ENCODE measurements at places on chromosomes 6 and 20.

- no peak for DNase-seq
These were observed 7.9 kb downstream of the RMND1 start for GRCh38 chr6:151443911-151444621.

- peak; percentile 92 for DNase-seq
These were observed 233.6 kb upstream of the ASCC3 start for GRCh38 chr6:101114703-101115102.

DNA sequence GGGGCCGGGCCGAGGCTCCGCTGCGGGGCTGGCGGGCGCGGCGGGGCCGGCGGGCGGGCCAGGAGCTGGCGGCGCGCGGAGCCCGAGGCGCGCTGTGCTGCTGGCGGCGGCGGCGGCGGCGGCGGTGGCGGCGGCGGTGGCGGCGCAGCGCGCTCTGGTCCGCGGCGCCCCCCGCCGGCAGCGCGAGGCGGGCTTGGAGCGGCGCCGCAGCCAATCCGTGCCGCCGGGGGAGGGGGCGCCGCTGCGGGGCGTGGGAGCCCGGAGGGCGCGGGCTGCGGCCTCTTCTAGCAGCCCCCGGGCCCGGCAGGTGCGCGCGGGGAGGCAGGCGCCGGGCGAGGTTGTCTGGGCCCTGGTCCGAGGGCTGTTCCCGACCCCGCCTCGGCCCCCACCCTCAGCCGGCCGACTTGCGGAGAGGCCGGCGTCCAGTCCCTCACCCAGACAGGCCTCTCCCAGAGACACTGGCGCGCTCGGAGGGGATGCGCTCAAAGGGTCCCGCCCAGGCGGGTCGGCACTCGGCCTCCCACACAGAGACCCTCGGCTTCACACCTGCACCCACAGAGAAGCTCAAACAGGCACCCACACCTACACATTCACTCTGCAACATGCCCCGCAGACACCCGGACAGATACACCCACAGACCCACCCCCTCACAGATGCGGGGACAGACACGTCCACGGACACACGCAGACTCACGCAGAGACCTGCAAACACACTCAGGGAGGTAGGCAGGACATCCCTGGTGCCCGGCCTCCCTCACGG, at the start of gene RIMS4:
Gene RIMS4 (minus strand): TSS at position 156 of the 759 bp plus-strand sequence. CDS start 275 bp downstream, outside the sequence.
- DNase-seq: peak; percentile 37

- no peak for DNase-seq
These were observed 75.3 kb downstream of the AIG1 start for GRCh38 chr6:143135797-143136561.

- DNase-seq: no peak
These were observed 7.1 kb upstream of the ARMC12 start for GRCh38 chr6:35729722-35730121.

GRCh38 chr6:123434186-123434585, 202.6 kb downstream of the TRDN start:
- no peak for DNase-seq

- peak; percentile 12 for DNase-seq
These were observed 290.8 kb upstream of the RNF24 start for GRCh38 chr20:4306206-4306605.

DNA sequence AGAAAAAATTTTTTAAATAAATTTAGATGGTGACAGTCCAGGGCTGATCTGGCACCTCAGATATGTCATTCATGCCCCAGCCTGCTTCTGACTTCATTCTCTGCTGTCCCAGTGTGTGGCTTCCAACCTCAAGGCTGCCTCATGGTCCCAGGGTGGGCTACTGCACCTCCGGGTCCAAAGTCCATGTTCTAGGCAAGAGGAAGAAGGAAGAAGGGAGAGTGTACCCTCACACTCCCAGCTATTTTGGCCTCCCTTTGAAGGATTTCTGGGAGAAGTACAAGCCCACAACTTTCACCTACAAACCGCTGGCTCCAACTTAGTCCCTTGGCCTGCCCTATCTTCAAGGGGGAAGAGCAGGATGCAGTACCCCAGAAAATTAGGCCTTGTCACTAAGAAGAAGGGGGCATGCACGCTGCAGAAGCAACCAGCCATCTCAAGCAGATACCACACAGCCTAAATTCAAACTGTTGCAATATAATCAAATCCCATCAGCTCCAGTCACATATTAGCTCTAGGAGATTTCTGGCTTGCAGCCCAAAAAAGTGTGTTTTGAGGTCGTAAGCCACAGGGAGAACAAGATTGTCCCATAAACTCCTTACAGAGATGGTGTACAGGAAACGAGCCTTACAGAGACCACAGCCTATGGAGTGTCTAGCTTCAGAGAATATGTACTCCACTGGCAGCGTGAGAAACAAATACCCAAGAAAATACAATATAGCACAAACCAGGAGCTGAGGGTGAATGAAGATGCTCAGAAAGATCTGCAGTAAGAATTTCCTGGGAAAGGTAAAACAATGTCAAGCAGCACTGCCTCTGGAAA, 906 bp upstream of the BTN3A2 start:
- DNase-seq: peak; percentile 28

GRCh38 chr6:34172961-34173775, 27.3 kb upstream of the GRM4 start:
- DNase-seq: no peak

DNA sequence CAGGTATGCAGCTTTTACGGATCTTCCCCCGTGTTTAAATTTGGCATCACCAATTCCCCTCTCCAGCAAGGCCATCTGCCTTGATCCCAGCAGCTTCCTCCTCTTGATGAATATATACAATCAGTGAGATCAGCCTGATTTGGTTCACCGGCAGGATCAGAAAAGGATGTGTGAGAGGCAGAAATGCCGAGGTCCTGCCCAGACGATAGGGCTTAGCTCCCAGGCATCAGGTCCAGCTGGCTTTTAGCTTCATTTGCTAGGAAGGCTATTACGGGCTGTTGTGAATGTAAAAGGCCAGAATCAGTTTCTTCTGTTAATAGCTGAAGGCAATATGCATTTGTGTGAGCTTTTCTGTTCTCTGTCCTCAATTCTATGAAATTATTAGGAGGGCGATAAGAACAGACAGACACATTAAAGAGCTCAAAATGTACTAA, 372.8 kb downstream of the BTBD9 start:
- DNase-seq: peak; percentile 84

- no peak for DNase-seq
These were observed 17.8 kb upstream of the HMGN4 start for GRCh38 chr6:26520237-26520849.

GRCh38 chr6:36733300-36733699, 35.7 kb downstream of the RAB44 start:
- DNase-seq: no peak

GRCh38 chr6:11847515-11848345, 69.1 kb upstream of the ADTRP start:
- no peak for DNase-seq

GRCh38 chr6:71478834-71479541, 190.4 kb downstream of the OGFRL1 start:
- no peak for DNase-seq

DNA sequence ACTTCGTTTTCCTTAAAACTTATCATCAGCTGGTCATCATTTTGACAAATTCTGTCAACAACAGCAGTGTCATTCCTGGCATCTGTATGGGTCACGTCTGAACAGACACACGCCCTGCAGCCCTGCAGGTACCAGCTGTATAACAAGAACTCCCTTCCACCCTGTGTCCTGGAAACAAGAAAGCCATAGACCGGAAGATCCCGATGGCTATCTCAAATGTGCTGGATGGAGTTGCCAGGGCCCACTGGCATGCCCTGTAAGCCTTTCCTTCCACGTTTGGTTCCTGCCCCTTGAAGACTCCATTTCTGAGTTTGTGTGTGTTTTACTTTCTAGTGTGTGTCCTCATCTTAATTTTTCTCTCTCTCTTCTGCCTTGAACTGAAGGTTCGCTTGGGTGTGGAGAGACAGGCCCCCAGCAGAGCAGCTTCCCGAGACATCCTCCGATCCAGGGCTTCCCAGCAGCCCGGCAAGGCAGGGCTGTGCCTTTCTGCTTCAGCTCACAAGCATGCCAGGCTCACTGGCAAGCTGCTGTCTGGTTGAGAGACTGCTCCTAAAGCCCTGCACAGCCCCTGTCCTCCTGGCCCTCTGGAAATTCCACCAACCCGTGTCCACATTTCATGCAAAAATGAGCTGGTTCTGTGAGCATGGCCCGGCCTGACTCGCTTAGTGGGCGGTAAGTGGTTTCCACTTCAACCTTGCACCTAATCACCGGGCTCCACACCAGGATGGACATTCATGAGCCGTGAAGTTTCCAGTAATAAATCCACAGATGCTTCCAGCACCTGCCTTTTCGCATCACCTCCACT, 8.7 kb downstream of the GFRA4 start:
- DNase-seq: peak; percentile 65

- no peak for DNase-seq
These were observed 1.8 kb downstream of the RALGAPA2 start for GRCh38 chr20:20710443-20711315.

DNA sequence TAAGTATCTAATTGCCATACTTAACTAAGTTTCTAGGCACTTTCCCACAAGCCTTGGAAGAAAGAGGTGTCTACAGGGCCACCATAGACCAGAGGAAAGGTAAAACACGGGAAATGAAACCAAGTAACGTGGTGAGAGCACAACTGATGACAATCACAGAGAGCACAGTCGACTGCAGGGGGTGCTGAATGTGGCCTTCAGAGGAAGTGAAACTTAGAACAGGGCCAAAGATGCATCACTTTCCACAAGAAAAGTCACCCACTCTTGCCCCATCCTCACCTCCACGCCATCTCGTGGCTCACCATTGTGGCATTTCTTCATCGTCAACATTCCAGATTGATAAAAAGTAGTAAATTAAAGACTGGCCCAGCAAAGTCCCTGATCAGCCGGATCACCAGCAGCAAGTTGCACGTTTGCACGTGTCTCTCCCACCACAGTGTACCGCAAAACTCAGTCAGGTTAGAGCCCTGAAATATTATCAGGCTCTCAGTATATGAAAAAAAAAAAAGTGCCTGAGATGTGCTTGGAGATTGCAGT, 31.4 kb downstream of the HIVEP2 start:
- no peak for DNase-seq

DNA sequence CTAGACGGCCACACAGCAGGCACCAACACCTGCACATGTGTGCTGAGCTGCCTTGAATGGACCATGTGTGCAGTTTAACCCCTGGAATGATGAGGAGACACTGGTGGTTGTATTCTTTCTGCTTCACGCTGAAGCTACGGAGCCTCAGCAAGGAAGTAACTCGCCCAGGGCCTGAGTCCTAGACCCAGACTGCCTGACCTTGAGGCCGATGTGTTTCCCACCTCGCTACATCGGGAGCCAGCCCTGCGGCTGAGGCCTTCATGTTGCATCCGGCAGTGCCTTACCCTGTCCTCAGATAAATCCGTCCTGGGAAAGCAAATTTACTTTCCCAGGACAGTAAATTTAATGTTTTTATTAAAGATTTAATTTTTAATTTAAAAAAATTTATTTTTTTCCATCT, 110.0 kb upstream of the MTHFD1L start:
- DNase-seq: no peak

DNA sequence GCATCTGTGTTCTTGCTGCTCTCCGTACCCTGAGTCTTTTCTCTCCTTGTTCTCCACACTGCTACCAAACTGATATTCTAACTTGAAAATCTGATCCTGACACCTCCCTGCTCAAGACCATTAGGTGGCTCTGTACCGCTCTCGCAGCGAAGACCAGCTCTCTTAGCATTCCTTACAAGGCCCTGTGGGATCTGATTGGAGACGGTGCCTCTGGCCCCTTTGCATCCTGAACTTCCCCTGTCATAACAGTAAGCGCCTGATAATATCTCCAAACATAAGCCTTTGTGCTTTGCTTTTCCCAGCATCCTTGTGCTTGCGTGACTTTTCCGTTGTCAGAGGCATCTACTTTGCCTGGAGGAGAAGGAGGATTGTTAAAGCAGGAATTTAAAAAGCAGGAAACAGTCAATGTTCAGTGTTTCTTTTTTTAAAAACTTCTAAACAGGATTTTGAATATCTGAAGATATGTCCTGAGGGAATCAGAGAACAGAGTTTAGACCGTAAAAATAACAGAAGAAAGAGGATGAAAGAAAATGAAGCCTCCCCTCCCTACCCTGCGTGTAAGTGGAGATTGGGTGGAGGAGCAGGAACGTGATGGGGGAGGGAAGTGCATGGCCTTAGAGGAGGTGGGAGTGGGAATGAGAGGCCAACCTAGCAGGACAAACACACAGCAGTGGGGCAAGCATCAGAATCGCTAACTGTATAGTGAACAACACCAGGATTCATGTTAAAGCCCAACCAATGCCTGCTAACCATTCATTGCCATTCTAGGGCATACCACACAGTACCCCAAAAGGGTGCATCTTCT, 89.2 kb upstream of the STMND1 start:
- DNase-seq: no peak

- DNase-seq: peak; percentile 19
These were observed 77.0 kb upstream of the NHSL1 start for GRCh38 chr6:138576313-138576712.

- DNase-seq: no peak
These were observed 46.2 kb upstream of the EEF1A1 start for GRCh38 chr6:73566954-73567591.

GRCh38 chr6:113111550-113111949, 745.6 kb upstream of the MARCKS start:
- no peak for DNase-seq

GRCh38 chr20:61657721-61658377, 405.8 kb downstream of the CDH4 start:
- no peak for DNase-seq

DNA sequence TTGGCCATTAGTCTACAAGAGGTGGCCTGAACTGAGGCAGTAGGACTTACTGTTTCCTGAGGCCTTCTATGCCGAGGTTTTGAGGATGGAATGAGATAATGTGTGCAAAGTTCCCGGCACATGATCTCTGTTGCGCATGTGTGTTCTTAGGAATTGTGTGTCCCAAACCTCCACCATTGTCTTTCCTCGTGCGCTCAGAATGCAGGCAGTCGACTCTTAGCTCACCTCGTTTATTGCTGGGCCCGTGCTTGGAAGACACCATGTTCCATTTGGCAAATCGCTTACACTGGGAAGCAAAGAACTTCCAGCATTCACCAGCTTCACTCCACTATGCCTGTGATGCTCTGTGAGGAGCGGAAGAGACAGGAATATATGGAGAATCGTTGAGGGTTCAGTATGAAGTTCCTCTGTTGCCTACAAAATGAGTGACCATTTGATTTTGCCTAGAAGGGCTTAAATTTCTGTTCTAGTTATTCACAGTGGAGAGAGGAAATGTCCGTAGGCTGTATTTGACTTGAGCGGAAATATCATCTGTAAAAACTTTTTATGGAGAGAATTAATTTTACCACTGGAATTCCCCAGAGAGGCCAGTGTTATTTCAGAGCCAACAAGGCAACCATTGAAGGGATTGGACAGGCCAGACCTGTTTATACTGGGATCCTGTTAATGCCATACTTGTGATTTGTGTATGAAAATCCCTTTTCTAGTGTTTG, 75.7 kb upstream of the CLDN20 start:
- DNase-seq: no peak

GRCh38 chr6:114346451-114346850, 3.6 kb upstream of the HS3ST5 start:
- DNase-seq: no peak

DNA sequence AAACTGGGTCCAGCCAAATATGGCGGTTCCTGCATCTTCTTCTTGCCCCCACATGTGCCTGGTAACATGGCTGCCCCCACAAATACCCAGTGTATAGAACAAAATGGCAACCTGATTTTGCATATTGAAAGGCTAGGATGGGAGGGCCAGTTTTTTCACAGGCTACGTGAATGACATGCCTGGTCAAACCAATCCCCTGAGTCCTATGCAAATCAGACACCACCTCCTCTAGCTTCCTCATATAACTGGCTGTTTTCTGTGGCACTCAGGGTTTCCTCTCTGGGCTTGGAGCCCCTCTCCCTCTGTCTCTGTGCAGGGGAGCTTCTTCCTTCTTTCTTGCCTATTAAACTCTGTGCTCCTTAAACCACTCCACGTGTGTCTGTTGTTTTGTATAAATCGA, 372.1 kb downstream of the KIF16B start:
- no peak for DNase-seq

Measured in G401 (cell line).